ENCODE measurements at places on chromosomes 7 and 10. TPM values are rescaled to one million over a fixed set of nuclear protein-coding genes. Genes with fewer than 3 reads are reported as not detected.
A peak's percentile ranks its signal among the peaks of the same experiment; 100 is the strongest.

Gene RPP38
- 5.6 TPM for total RNA-seq

Gene NAPEPLD
- total RNA-seq = 44.8 TPM

Gene AKR1C8
- not detected for total RNA-seq

Gene SYNPO2L
- total RNA-seq = not detected

Gene LLCFC1
- total RNA-seq = not detected

Gene ZNF33A
- total RNA-seq = 29.5 TPM

Gene MYL7
- not detected for total RNA-seq

Gene CALY
- total RNA-seq = 0.69 TPM

Gene CCL24
- total RNA-seq = not detected

Gene HIF1AN
- 24.2 TPM for total RNA-seq

Gene SPDYE1
- not detected for total RNA-seq

DNA sequence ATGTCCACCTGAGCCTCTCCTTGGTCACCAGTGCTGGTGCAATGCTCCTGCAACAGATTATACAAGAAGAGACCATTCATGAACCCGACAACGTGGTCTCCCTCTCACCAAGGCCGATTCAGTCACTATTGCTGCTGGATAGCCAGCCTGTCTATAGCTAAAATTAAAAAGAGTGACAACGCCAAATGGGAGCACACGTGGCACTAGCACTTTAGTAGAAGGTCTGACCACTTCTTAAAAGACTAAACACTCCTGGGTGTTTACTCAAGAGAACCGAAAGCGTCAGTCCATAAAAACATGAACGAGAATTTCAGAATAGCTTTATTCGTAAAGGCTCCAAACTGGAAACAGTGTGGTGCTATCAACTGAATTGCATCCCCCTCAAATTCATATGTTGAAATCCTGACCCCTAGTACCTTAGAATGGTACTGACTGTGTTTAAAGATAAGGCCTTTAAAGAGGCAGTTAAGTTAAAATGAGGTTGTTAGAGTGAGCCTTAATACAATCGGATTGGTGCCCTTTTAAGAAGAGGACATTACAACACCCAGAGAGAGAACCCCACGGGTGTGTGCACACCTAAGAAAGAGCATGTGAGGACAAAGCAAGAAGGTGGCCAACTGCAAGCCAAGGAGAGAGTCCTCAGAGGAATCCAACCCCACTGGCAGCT, 4.4 kb upstream of the GALNTL5 start:
- DNase-seq = no peak
- no peaks in the 10 kb centered on the region for H3K4me1 ChIP-seq
- no peak overlapping the region for H3K4me3 ChIP-seq
- H3K27me3 ChIP-seq = no peaks in the 10 kb centered on the region
- no peaks in the 10 kb centered on the region for H3K36me3 ChIP-seq
- no peak overlapping the region for H3K27ac ChIP-seq

GRCh38 chr10:30863516-30864210, 168.0 kb downstream of the ZNF438 start:
- DNase-seq = no peak
- peaks cover 3% of the 10 kb centered on the region for H3K4me1 ChIP-seq
- H3K4me3 ChIP-seq = no peak overlapping the region
- H3K27ac ChIP-seq = peak overlapping the region; percentile 72

DNA sequence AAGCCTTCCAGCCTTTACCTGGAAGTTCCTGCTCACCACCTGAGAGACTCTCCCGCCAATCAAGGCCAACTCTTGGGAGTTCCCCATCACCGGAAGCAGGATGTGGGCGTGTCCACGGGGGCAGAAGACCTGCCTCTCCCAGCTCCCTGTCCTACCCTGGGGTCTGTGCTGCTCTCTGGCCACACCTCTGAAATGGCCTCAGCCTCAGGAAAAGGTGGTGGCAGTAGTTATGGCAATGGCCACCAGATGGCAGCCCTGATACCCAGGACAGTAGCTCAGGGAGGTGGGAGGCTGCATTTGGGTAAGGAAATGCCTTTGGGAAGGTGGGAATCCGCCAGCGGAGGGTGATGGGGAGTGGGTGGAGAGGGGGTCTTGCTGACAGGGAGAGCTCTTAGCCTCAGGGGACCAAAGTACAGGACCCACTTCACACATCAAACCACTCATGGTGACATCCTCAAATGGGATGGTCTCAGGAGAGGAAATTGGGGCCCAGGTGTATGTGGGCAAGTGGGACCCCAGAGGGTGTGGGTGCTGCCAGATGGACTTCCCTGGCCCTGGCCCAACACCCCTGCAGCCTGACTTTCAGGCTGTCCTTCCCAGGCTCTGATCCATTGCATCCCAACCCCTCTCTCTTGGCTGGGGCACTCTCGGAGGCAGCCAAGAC, 33.9 kb downstream of the KAZALD1 start:
- H3K36me3 ChIP-seq = no peaks in the 10 kb centered on the region
- no peaks in the 10 kb centered on the region for H3K27me3 ChIP-seq
- H3K27ac ChIP-seq = no peak overlapping the region
- no peak overlapping the region for H3K4me3 ChIP-seq

DNA sequence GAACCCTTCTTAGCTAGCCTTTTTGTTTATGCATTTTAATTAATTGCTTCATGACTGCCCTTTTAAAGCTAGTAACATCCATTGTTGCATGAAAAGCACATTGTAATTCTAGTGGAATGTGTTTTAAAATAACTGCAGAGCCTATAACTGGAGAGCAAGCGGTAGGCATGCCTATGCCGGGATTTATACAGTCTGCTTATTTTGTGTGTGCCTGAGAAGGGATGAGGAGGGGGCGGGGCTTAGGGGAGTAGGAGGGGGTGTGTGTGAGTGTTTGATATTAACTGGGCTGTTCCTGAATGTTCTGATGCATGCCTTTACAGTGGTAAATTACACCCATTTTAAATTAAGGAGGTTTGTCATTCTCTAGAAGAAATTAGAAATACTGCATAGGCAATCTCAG, 208.1 kb downstream of the TCF7L2 start:
- no peak for DNase-seq
- H3K27me3 ChIP-seq = no peaks in the 10 kb centered on the region
- H3K4me3 ChIP-seq = no peak overlapping the region
- H3K27ac ChIP-seq = no peak overlapping the region
- H3K36me3 ChIP-seq = no peaks in the 10 kb centered on the region
- no peaks in the 10 kb centered on the region for H3K4me1 ChIP-seq

GRCh38 chr10:113097036-113097435, 147.0 kb downstream of the TCF7L2 start:
- peaks cover 3% of the 10 kb centered on the region for H3K4me1 ChIP-seq
- H3K4me3 ChIP-seq = no peak overlapping the region
- H3K27ac ChIP-seq = peak overlapping the region; percentile 43
- no peaks in the 10 kb centered on the region for H3K36me3 ChIP-seq

DNA sequence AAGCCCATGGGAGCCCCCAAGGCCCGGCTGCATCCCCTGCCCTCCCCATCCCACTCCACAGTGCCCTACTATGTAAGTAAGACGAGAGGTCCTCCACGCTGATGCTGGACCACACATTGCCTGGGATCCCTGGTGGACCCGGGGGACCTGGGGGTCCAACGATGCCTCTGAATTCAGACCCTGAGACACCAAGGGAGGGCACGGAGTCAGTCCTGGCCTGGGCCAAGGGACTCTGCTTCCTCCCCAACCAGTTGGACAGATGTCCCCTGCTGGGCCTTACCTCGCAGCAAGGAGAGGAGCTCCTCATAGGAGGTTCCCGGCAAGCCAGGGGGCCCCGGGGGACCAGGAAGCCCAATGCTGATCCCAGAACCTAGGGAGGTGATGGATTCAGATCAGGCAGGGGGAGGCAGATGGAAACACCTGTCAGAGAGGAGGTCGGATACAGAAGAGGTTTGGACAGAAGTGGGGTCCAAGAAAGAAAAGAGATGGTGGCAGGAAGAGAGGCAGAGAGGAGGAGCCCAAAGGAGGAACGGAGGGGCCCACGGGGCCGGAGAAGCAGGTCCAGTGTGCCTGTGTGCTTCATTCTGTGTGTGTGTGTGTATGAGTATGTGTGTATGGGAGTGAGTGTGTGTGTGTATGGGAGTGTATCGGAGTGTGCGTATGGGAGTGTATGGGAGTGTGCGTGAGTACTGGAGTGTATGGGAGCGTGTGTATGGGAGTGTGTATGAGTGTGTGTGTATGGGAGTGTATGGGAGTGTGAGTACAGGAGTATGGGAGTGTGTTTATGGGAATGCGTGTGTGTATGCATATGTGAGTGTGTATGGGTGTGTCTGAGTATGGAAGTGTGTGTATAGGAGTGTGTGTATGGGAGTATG, 50.2 kb downstream of the COL17A1 start:
- H3K27ac ChIP-seq = no peak overlapping the region
- DNase-seq = no peak
- H3K27me3 ChIP-seq = no peaks in the 10 kb centered on the region

- H3K36me3 ChIP-seq = no peaks in the 10 kb centered on the region
- no peaks in the 10 kb centered on the region for H3K4me1 ChIP-seq
- no peak for DNase-seq
- H3K4me3 ChIP-seq = no peak overlapping the region
- H3K27ac ChIP-seq = no peak overlapping the region
- no peaks in the 10 kb centered on the region for H3K27me3 ChIP-seq
These were observed 111.6 kb downstream of the ADCY1 start for GRCh38 chr7:45685619-45686240.

DNA sequence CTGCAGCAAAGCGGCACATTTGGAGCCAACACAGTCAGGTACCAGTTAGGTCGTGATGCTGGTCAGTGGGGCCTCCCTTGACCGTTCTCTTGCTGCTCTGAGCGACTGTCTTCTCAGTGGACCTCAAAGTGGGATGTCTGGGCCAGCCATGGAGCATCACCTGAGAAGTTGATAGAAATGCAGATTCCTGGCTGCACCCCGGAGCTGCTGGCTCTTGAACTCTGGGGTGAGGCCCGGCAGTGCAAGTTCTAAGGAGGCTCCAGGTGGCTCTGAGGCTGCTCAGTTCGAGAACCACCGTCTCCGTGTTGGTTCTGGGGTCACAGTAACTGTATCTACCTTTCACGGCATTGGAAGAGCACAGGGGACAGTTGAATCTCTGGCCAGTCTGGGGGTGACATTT, 147.5 kb downstream of the WDR37 start:
- DNase-seq = no peak
- H3K4me3 ChIP-seq = no peak overlapping the region

- H3K36me3 ChIP-seq = no peaks in the 10 kb centered on the region
- no peak overlapping the region for H3K27ac ChIP-seq
- H3K4me3 ChIP-seq = no peak overlapping the region
- no peak for DNase-seq
These were observed 49.4 kb upstream of the BET1 start for GRCh38 chr7:94053532-94053931.

GRCh38 chr7:93883078-93883916, 7.3 kb downstream of the TFPI2 start:
- DNase-seq = no peak
- H3K27ac ChIP-seq = no peak overlapping the region
- no peaks in the 10 kb centered on the region for H3K4me1 ChIP-seq
- H3K36me3 ChIP-seq = no peaks in the 10 kb centered on the region
- H3K27me3 ChIP-seq = no peaks in the 10 kb centered on the region
- H3K4me3 ChIP-seq = no peak overlapping the region

DNA sequence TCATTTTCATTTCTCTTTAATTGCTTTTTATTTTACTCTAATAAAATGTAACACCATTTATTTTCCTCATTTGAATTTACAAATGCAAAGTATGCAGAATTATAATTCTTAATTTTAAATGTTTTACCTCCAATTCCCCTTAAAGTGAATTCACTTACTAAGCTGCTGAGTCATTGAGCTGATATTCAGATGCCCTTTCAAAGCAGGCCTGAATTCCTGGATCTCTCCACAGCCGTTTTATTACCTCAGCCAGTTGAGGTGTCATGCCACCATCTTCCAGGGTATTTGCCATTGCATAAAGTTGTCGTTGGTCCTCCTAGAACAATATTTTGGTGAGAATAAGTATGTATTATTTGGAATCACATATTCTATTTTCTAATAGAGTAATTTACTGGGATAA, 33.2 kb downstream of the GNAT3 start:
- H3K4me3 ChIP-seq = no peak overlapping the region
- H3K36me3 ChIP-seq = no peaks in the 10 kb centered on the region
- H3K4me1 ChIP-seq = no peaks in the 10 kb centered on the region
- H3K27ac ChIP-seq = no peak overlapping the region

DNA sequence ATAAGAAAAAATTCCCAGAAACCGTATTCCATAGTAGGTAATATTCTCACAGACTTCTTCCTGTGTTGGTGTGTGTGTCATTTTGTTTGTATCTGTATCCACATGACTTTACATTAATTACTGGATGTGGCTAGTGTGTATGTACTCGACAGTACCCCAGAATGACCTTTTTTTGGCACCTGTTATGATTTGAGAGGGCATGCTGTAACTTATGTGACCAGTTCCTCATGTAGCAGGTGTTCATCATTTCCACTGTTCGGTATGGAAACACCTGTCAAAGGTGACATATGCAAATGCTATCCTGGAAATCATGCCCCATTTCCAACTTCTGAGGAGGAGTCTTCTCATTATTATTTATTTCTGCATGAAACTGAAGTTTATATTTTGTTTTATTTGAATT, 89.3 kb downstream of the ZMYND11 start:
- no peak overlapping the region for H3K27ac ChIP-seq
- no peaks in the 10 kb centered on the region for H3K36me3 ChIP-seq
- DNase-seq = no peak

GRCh38 chr7:72753781-72754180, 74.2 kb downstream of the TYW1B start:
- no peaks in the 10 kb centered on the region for H3K36me3 ChIP-seq
- H3K27ac ChIP-seq = no peak overlapping the region
- H3K4me3 ChIP-seq = no peak overlapping the region

DNA sequence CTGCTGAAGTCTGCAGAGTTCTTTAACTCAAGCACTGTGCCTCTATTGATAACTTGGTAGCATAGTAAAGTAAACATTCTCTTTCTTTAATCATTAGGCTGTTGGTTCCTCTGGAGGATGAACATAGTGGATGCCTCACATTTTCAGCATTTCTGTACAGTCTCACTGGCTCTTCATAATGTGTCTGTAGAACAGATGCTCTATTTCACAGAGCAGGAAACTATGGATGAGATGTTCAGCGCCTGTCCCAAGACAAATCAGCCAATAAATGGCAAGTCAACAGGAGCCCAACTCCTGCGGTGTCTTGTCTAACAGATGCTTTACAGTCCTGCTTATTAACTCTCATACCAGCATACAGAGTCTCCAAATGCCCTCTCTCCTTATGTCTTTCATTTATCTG, 36.5 kb downstream of the NRBF2 start:
- no peak overlapping the region for H3K4me3 ChIP-seq
- no peaks in the 10 kb centered on the region for H3K4me1 ChIP-seq
- H3K36me3 ChIP-seq = no peaks in the 10 kb centered on the region
- H3K27ac ChIP-seq = peak overlapping the region; percentile 55
- no peak for DNase-seq
- H3K27me3 ChIP-seq = no peaks in the 10 kb centered on the region

DNA sequence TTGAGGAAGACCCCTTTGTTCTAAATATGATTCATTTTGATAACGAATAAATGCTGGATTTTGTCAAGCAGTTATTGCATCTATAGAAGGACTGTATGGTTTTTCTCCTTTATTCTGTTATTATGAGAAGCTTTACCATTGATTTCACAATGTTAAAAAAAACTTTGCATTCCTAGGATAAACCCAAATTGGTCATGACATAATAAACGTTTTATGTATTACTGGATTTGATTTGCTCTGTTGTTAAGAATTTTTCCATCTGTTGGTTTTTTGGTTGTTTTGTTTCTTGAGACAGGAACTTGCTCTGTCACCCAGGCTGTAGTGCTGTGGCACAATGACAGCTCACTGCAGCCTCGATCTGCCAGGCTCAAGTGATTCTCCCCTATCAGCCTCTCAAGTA, 2.2 kb upstream of the DNA2 start:
- no peaks in the 10 kb centered on the region for H3K36me3 ChIP-seq
- H3K4me3 ChIP-seq = no peak overlapping the region
- no peak for DNase-seq
- no peaks in the 10 kb centered on the region for H3K27me3 ChIP-seq

- no peaks in the 10 kb centered on the region for H3K36me3 ChIP-seq
- no peak overlapping the region for H3K27ac ChIP-seq
- no peaks in the 10 kb centered on the region for H3K4me1 ChIP-seq
These were observed 80.8 kb upstream of the PLXNA4 start for GRCh38 chr7:132656846-132657776.

All from uterus (tissue), 4 donors.